ENCODE measurements at places on chromosomes 13 and 19. TPM values are rescaled to one million over a fixed set of nuclear protein-coding genes. Genes with fewer than 3 reads are reported as not detected.

Gene GNG8
- total RNA-seq: not detected

Gene MBD3
- total RNA-seq: 47.5 TPM

Gene CXCL17
- not detected for total RNA-seq

Gene NALCN
- total RNA-seq: 5.6 TPM

Gene POLD1
- total RNA-seq: 13.8 TPM

Gene C1QTNF9
- total RNA-seq: under 0.01 TPM

Gene ZNF28
- 24.7 TPM for total RNA-seq

Gene TTC9B
- total RNA-seq: not detected

Gene ADM5
- total RNA-seq: 0.18 TPM

Gene KLK15
- total RNA-seq: not detected
